ENCODE measurements at places on chromosomes 11 and 22.

- DNase-seq: no peak
Observed at GRCh38 chr11:13141731-13142709, 132.9 kb downstream of the RASSF10 start.

- no peak for DNase-seq
Observed at GRCh38 chr11:98940913-98941312, 79.8 kb upstream of the CNTN5 start.

GRCh38 chr11:121553806-121554205 lies 101.0 kb upstream of the SORL1-AS1 start:
- no peak for DNase-seq

DNA sequence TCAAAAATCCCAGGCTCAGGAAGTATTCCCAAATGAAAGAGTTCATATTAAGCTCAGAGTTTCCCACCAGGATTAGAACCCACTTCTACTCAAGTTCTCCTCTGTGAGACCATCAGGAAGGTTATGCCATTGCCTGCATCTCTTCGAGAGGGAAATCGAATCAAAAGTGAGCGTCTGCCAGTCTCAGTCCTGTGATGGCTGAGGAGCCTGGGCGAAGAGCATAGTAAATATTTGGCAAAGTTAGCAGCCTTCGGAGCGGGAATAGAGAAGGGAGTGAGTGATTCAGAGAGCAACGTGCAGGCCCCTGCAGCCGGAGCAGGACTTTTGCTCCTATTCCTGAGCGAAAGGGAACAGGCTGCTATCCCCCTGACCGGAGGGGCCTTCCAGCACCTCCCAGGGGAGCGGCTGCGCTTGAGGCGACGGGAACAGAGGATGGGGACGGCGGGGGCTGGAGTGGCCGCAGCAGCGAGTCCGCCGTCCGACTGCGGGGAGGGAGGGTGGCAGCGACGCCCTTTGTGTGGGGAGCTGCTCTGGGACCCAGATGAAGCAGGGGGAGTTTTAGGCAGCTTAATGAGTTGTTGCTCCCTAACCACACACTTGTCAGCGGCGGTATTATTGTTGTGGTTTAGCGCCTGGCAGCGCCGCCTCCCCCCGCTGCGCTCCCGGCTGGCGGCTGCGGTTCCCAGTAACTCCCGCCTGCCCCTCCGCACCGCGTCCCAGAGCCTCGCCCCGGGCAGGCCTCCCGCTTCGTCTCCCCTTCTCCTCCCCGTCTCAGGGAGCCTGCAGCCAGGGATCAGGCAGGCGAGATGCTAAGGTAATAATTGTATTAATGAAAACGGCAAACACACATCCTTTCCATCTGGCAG lies 21.7 kb upstream of the NRGN start:
- peak; percentile 60 for DNase-seq

- no peak for DNase-seq
Observed at GRCh38 chr11:101453682-101454081, 130.1 kb downstream of the TRPC6 start.

DNA sequence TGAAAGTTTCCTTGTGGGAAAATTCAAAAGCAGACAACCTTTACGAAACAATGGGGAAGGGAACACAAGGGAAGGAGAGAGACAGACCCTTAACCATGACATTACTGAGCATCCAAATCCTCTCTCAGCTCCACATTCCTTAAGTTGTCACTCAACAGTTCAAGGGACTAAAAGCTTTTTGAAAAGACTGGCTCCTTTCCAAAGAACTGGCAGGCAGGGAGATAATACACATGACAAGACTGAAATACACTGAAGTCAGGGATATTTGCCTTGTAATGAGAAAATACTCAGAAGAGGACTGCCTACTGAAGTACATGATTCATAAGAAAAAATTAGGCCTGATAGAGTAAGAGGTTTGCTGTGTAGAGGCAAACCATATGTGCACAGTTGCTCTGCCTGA lies 69.1 kb downstream of the SMCO4 start:
- DNase-seq: no peak

DNA sequence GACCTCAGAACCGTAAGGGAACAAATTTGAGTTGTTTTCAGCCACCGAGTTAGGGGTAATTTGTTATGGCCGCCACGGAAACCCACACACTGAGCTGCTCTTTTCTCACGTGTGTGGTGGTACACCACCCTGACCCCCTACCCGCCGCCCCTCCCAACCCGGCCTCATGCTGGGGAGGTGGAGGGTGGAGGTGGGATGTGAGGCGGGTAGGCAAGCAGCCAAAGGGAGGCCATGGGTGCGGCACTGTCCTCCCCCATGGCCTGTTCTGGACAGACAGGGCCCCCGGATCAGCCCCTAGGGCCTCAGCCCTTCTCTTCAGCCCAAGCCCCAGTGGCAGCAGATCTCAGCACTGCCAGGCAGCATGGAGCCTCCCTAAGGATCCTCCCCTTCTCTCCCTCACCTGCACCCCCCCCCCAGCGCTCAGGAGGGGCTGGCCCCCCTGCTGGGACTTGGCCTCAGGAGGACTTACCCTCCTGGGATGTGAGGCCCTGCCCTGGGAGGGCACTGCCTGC lies 7.9 kb downstream of the PRR5 start:
- DNase-seq: no peak

DNA sequence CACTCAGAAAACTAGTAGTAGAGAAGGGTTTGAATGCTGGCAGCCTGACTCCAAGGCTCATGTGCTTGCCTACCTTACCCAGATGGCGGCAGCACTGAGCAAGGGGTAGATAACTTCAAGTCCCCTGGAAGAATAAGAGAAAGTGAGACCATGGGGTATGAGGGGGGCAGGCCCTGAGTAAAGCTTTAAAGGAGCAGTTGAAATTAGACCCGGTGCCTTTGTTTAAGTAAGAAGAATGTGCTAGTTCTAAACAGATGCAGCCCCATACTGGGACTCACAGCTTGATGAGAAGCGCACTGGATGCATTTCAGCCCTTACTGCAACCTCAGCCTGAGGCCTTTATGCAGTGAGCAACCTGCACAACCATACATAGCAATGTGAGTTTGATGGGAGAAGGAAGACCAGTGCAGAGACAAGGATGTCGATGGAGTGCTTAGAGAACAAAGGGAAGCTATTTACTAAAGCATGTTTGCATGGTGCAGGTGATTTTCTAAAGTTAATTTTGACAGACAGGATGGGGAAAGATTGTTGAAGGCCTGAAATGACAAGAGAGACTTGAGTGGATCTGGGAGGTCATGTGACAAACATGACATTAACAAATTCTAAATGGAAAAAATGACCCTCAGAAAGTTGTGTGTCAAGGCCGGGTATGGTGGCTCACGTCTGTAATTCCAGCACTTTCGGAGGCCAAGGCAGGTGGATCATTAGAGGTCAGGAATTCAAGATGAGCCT lies 27.1 kb upstream of the TMA7B start:
- DNase-seq: peak; percentile 86

DNA sequence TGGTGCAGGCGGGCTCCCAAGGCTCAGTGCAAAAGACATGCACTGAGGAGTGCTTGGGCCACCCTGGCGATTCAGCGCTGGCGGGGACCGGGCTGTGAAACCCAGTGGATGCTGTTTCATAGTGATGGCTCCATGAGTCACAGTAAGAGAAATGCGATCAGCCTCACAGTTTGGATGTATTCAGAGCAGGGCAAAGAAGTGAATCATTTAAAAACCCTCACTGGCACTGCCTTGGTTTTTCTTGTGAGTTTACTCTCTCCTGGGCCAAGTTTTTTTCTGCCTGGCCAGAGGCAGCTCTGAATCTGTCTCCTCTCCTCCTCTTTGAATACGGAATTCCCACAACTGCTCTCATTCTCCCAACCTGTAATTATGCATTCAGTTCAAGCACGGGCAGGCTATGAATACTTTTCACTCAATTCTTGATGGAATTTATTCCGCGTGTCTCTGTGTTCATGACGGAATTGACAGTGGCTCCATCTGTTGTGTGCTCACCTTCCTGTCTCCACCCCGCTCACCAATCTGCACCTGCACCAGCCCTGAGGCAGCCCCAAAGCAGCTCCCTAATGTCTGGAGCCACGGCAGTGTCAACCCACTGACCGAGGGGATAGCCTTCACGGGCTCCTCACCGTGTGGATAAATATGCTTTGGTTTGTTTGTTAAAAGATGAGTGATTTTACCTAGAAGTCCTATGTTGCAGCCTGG lies 14.9 kb downstream of the ADAMTS8 start:
- no peak for DNase-seq

- DNase-seq: no peak
Observed at GRCh38 chr11:58390551-58391063, 16.1 kb downstream of the OR5B3 start.

DNA sequence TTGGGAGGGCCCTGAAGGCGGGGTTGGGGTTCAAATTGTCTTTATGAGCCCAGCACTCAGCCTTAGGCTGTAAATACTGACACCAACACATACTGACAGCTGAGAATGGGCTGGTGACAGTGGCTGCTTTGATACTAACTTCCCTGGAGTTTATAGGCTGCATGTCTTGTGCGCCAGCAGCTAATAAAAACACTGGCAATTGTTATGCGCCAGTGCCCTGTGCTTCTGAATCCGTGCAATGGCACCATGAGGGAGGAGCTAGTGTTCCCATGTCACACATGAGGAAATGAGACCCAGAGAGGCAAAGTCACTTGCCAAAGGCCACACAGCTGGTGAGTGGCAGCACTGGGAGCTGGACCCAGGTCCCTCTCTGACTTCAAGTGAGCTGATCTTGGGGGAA lies 23.8 kb downstream of the SHISAL1 start:
- no peak for DNase-seq

- DNase-seq: no peak
Observed at GRCh38 chr11:43504316-43504950, 145.7 kb downstream of the TTC17 start.

GRCh38 chr22:46824344-46824909 lies 62.0 kb downstream of the TBC1D22A start:
- DNase-seq: no peak

DNA sequence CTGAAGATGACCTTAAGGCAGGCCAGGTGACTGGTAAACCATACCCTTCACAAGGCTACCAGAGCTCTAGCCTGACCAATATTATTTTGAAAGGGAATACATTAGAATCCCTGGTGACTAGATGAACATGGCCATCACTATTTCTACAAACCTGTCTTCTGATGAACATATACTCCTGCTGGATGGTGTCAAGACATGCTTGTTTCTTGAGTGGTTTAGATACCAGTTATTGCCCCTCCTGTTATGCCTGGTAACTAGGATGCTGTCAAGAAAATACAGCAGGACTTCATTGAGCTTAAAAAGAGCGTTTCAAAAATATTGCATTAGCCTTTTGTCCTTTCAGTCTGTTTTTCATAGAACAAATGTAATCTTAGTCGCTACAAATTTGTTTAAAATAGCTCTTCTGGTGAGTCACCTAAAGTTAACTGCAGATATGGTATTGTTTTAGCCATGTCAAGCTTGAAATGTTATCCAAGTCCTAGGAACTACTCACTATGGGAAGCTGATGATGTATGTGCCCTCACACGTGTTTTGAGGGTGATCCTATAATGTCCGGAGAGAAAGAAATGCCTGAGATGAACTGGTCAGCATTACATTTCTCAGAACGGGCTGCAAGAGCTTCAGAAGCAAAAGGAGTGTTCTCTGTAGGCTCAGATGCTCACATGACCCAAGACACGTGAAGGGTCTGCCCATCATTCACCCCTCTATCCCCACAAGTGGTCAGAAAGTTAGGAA lies 20.6 kb downstream of the ADM start:
- no peak for DNase-seq

- peak; percentile 14 for DNase-seq
Observed at GRCh38 chr11:113615098-113615497, 91.0 kb downstream of the TMPRSS5 start.

GRCh38 chr11:11538277-11538960 lies 83.4 kb downstream of the GALNT18 start:
- no peak for DNase-seq

DNA sequence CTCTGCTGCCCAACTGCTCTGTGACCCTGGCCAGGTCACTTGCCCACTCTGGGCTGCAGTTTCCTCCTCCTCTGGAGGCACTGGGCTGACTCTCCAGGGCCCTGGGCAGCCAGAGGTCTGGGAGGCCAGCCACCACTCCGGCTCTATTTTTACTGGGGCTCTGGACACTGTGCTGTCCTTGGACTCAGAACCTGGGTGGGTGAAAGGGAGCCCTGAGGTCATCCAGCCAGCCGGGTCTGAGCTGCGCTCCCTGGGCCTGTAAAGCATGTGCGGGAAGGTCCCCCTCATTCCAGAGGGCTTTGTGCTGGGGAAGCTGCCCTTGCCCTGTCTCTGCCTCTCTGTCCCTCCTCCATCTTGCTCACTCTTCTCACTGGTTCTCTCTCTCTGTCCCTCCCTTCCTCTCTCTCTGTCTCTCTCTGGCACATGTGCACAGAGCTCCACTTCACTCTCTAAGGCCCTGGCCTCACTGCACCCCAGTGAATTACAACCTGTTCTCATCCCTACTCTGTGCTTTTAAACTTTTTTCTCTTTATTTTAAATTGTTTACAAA lies 24.6 kb downstream of the MB start:
- no peak for DNase-seq

DNA sequence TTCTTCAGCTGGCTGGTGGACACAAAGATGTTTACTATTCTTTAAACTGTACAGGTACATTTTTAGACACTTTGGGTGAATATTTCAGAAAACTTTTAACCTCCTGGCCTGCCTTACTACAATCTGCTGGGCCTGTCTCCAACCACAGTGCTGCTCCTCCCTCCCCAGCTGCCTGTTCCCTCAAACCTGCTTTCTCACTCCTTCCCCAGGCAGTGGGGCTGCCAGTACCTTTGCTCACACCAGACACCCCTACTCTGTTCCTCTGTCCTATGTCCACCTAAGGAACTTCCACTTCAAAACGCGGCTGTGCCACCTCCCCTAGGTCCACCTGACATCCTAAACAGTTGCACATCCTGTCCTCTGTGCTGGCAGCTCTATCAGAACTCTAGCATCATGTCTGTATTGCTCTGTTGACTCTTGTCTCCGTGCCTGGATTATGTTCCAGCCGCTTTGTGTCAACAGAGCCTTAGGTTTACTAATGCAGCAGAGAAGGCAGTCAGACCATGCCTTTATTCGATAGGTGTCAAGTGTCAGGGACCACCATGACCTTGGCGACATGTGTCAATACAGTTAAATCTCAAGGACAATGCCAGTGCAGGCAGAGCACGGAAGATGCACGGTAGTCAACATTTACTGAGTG lies 13.4 kb downstream of the ZP1 start:
- DNase-seq: no peak

DNA sequence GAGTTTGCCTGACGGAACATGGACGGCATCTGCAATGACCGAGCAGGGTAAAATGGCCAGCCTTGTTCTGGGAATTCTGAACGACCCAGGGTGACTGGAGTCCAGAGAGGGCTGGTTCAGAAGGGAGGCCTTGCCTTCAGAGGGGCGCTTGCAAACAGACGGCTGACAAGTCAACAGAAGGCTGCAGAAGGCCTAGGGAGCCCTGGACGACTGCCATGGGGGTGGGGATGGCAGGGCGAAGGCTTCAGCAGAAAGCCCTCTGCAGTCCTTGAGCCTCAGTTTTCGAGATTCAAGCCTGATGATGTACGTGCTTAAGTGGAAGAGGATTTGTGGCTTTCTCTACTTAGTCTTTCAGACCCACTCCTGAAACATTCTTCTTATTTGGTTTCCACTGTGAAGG lies 117.1 kb upstream of the TBCEL start:
- no peak for DNase-seq

All from activated CD4-positive, alpha-beta T cell treated with anti-CD3 and anti-CD28 coated beads, Interleukin-2, amount 10 ng/mL, durations not matched to agents 24 days and 14 days (primary cell).